ENCODE measurements at places on chromosomes 16 and 17. TPM values are rescaled to one million over a fixed set of nuclear protein-coding genes. Genes with fewer than 3 reads are reported as not detected.

Gene RFWD3
- total RNA-seq: 32.7 TPM

Gene FOXC2
- 10.4 TPM for total RNA-seq

Gene EVPLL
- not detected for total RNA-seq

Gene SGCA
- total RNA-seq: not detected

Gene CD79B
- total RNA-seq: not detected

Gene ACSM2B
- total RNA-seq: not detected

Gene DHRS7C
- total RNA-seq: not detected

Gene FADS6
- 0.85 TPM for total RNA-seq

Gene LGALS9B
- total RNA-seq: not detected

Gene UBALD1
- 51.3 TPM for total RNA-seq

Gene CDH1
- 214 TPM for total RNA-seq

Gene RAI1
- 129 TPM for total RNA-seq

Measured in mesothelial cell of epicardium (in vitro differentiated cells).